ENCODE measurements at places on chromosomes 11 and 22.

DNA sequence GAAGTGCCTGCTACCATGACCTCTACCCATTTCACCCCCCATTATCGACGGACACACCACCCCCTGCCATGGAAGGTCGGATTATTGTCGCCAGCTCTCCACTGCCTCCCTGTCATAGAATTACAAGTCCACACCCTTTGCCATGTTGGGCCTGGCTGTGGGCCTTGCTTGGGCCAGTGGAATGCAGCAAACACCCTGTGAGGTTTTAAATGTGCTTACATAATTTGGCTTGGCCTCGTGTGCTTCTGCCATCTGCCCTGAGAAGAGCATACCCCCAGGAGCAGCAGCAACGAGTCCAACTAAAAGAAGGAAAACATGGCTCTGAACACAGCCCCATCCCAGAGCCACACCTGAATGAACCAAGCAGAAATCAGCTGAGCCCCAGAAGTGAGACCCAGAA lies 94.1 kb upstream of the PRDM11 start:
- DNase-seq, result no peak

GRCh38 chr11:43943931-43944751 lies 1.7 kb downstream of the C11orf96 start:
- no peak for DNase-seq

DNA sequence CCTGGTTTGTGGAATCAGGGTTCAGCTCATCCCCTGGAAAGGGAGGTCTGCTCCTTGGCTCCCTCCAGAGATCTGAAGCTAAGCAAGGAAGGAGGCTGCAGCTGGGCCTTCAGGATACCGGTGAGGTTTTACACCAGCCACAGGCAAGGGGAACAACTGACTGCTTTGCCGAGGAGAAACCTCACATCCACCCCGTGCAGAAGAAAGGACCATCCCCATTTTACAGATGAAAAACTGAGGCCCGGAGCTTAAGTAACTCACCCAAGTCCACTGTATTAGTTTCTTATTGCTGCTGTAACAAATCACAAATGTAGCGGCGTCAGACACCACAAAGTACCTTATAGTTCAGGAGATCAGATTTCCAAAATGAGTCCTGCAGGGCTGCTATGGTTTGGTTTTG lies 173.7 kb downstream of the MN1 start:
- no peak for DNase-seq

- DNase-seq, result no peak
Measured at GRCh38 chr11:79366218-79366617, 74.6 kb downstream of the TENM4 start.

DNA sequence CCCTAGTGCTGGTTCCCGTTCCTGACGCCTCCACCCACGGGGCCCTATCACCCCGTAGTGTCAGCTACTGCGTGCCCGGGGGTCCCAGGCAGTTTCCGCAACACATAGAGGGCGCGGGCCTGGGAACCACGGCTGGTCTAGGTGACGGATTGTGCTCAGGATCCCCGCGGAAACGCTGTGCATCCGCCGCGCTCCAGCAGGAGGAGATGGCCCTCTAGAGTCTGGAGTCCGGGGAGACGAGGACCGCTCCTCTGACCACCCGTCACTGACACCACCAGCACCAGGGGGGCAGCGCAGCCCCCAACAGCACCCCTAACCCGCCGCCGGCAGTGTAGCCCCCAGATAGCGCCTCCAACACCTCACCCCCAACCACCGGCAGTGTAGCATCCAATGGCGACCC lies 4.4 kb upstream of the RFPL3 start:
- no peak for DNase-seq

DNA sequence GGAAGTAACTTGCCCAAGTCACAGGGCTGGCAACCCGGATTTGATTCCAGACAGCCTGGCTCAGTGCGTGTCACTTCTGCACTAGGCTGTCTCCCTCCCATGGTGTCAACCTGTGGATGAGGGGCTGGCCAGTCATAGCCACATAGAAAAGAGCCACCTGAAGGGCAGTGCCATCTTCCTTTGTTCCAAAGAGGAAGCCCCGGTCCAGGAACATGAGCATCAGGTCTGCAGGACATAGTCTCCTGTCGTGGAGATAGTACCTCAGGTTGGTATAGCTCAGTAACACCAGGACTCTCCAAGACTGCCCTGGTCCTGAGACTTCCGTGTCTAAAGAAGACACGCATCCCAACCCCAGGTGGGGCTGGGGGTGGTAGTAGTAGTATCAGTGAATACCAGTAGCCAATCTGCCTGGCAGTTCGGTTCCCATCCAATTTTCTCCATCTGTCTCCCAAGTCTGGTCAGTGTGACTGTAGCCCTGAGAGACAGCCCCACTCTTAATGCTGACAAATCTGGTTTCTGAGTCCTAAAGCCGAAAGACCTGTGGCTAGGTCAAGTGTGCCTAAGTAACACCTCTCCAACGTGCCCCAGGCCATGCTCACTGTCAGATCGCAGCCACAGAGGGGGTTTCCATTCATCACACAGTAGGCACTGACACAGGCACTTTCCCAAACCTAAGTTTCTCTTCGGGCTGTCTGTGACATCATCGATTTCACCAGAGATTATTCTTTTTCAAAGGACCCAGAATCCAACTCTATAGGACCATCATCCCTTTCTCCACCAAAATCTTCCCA lies 33.1 kb downstream of the C11orf58 start:
- DNase-seq, result no peak

DNA sequence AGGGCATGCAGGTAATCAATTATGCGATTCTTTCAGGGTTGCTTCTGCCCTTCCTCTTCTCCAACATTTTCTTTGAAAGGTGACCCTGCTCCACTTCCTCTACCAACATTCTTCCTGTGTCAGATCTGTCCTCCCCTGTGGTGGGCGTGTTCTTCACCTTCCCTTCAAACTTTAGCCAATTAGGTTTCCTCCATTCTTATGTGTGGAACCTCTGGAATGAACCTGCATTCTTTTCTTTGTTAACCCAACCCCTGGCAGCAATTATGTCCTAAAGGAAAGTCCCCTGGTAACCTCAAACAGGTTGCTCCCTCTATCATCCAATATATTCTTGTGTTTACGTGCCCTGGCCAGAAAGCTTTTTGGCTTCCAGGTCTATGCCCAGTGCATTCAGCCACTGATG lies 22.4 kb downstream of the KIRREL3 start:
- no peak for DNase-seq

DNA sequence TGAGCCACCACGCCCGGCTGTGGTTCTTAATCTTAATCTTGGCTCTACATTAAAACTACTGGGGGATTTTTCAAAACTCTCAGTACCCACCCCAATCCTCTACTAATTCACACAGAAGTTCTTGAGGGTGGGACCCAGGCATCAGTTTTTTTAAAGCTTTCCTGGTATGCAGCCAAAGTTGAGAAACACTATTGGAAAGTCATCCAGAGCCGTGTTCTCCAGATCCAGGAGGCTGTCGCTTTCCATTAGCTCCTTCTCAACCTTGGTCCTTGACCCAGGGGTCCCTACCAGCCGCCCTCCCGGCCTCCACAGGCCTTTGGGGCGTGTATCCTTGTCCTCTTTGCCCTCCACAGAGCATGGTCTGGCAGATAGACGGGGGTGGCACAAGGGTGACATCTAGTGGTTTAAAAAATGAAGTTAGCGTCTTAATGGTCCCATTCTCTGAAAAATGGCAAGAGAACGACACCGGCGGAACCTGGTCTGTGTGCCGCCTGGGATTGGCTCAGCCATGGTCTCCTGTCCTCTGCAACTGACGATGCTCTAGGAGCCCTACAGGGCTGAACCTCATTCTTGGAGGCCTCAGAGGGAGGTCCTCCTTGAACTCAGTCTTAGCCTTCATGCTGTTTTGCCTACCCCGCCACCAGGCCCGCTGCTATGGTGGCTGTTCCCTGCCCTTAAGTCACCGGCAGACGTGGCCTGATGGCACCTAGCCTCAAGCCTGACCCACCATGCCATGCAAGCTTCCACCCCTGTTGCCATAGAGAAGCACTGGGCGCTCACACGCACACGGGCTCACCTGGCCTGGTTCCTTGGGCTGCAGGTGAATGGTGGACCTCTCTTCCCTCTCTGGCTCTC lies 152.0 kb upstream of the SYN3 start:
- no peak for DNase-seq

GRCh38 chr11:132872211-132872610 lies 660.1 kb downstream of the OPCML start:
- DNase-seq, result no peak

- no peak for DNase-seq
Measured at GRCh38 chr22:44398856-44399837, 86.4 kb upstream of the SHISAL1 start.

- DNase-seq, result no peak
Measured at GRCh38 chr11:3835751-3836150, 5.0 kb downstream of the RHOG start.

GRCh38 chr22:25564979-25565677 lies 653 bp downstream of the GRK3 start:
- DNase-seq, result no peak

GRCh38 chr11:118051611-118052461 lies 25.0 kb upstream of the TMPRSS4 start:
- DNase-seq, result no peak

- no peak for DNase-seq
Measured at GRCh38 chr22:42991010-42991651, 23.8 kb downstream of the PACSIN2 start.

- DNase-seq, result no peak
Measured at GRCh38 chr22:46737105-46737975, 712 bp downstream of the CERK start.

DNA sequence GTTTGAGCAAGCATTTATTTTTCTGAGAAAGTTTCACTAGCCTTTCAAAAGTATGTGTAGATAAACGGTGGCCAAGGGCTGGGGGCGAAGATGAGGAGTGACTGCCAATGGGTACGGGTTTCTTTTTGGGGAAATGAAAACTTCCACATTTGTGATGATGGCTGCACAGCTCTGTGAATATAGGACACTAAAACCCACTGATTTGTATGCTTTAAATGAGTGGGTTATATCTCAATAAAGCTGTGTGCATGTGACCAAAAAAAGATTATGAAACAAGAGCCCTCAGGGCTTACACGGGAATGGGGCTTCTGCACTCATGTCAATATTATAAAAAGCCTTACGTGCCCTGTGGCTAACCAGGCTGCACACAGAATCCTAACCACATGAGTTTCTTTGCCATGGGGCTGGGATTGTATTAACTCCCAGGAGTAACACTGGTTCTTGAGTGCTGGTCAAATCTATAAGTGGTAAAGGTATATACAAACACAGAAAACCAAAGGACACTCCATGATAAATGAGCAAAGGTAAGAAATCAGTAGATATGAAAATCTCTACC lies 31.3 kb downstream of the ABCC8 start:
- no peak for DNase-seq

- DNase-seq, result no peak
Measured at GRCh38 chr11:1931341-1932104, 12.0 kb downstream of the TNNT3 start.

GRCh38 chr11:35511666-35512065 lies 13.8 kb downstream of the PAMR1 start:
- no peak for DNase-seq

- no peak for DNase-seq
Measured at GRCh38 chr11:61364012-61364675, 2.0 kb downstream of the TMEM138 start.

- DNase-seq, result no peak
Measured at GRCh38 chr22:47371263-47372090, 609.0 kb downstream of the TBC1D22A start.

- no peak for DNase-seq
Measured at GRCh38 chr22:36097880-36098279, 62.7 kb downstream of the APOL3 start.

- DNase-seq, result no peak
Measured at GRCh38 chr11:28106353-28107043, 1.5 kb downstream of the KIF18A start.

- no peak for DNase-seq
Measured at GRCh38 chr11:68775951-68776388, 24.6 kb upstream of the TESMIN start.

DNA sequence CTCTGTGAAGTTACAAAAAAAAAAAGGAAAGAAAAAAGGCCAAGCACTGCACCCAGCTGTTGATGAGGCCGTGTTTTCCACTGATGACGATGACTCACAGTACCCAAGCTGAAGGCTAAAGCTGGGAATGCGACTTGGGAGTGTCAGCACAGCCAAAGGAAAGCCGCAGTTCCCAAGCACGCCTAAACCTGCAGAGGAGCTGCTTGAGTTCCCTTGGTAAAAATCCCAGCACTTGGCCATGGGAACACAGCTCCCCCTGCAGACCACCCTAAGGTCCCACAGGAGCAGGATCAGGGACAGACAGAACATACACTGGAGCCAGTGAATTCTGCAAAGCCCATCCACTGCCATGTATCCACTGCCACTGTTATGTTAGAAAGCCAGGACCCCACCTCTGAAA lies 39.9 kb downstream of the SERGEF start:
- DNase-seq, result no peak

GRCh38 chr11:2328021-2328420 lies 26.2 kb downstream of the TSPAN32 start:
- no peak for DNase-seq

GRCh38 chr11:129881570-129882170 lies 13.7 kb downstream of the NFRKB start:
- no peak for DNase-seq

DNA sequence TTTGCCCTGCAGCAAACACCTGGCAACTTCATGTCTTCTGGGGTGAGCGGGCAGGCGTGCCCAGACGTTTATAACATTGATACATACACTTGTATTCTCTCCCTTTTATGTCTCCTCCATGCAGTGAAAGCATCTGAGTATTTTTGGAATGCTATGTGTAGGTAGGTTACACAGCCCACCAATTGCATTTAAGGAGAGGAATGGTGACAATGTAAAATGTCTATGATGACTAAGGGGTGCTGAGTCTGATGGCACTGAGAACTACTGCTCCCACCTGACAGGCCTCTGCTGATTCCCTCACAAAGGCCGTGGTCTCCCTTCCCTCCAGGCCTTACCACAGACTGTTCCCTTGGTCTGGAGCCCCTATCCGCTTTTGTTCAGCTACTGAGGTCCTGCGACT lies 22.9 kb upstream of the RASL10A start:
- no peak for DNase-seq

DNA sequence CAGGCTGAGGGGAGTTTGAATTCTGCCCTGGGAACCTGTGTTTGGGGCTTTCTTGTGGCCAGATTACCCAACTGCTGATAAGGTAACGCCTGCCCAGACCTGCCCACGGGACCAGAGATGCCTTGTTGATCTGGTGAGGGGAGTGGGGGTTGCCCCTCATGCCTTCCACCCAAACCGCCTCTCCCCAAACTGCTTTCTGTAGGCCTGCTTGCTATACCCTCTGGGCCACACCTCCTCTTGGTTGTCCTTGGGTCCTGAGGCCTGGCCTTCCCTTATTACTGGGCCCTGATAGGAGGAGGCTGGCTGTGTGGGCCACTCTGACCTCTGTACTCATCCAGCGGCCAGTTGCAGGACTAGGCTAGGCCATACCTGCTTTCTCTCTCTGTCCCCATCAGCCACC lies 3.4 kb downstream of the P2RY2 start:
- no peak for DNase-seq

- DNase-seq, result no peak
Measured at GRCh38 chr22:49241174-49241851, 586.4 kb downstream of the BRD1 start.

- no peak for DNase-seq
Measured at GRCh38 chr22:27253108-27253902, 548.3 kb downstream of the MN1 start.
